ENCODE measurements at places on chromosomes 16 and 17. TPM values are rescaled to one million over a fixed set of nuclear protein-coding genes. Genes with fewer than 3 reads are reported as not detected.

DNA sequence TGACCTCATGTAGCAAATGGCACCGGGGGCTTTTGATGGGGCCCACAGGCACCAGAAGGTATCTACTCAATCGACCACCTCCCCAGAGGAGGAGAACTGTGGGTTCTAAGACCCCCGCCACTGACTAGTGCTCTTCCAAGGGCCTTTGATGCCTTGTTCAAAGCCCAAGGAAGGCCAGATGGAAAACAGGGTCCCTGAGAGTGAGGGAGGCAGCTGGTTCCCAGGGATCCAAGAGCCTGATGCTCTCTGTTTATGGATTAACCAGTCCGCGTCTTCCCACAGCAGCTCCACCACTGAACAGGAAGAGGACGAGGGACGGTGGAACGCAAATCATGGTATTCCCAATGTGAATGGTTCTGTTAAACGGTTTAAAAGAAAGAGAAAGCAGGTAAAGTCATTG lies 7.6 kb downstream of the PHB1 start:
- H3K4me1 ChIP-seq = peaks cover 36% of the 10 kb centered on the region
- H3K4me3 ChIP-seq = no peak overlapping the region
- DNase-seq = no peak
- H3K36me3 ChIP-seq = peaks cover 29% of the 10 kb centered on the region
- no peak overlapping the region for H3K27ac ChIP-seq
- H3K27me3 ChIP-seq = no peaks in the 10 kb centered on the region

DNA sequence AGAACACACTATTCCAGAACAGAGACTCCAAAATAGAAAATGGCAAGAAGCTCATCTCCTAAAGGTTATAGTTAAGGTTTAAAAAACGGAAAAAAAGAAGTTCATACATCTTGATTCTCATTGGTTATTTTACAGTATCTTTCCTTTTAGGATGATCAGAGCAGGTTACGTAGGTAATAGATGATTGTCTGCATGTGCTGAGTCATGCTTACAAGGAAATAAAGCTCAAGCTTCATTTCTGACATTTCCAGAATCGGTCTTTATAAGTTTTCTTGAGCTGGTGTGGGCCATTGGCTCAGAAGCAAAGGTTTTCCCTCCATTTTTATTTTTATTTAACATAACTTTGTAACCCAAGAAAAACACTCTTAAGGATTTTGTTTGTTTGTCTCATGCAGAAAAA lies 1030.3 kb upstream of the CDH8 start:
- no peaks in the 10 kb centered on the region for H3K36me3 ChIP-seq
- no peaks in the 10 kb centered on the region for H3K4me1 ChIP-seq
- DNase-seq = no peak

GRCh38 chr16:84603140-84603816 lies 14.6 kb downstream of the COTL1 start:
- DNase-seq = no peak
- H3K36me3 ChIP-seq = peaks cover 15% of the 10 kb centered on the region
- H3K27me3 ChIP-seq = no peaks in the 10 kb centered on the region
- H3K4me3 ChIP-seq = no peak overlapping the region
- peaks cover 53% of the 10 kb centered on the region for H3K4me1 ChIP-seq

- H3K4me3 ChIP-seq = no peak overlapping the region
- no peaks in the 10 kb centered on the region for H3K36me3 ChIP-seq
- H3K4me1 ChIP-seq = no peaks in the 10 kb centered on the region
- H3K27me3 ChIP-seq = peaks cover 34% of the 10 kb centered on the region
- DNase-seq = no peak
Measured at GRCh38 chr17:46962374-46962790, 16.7 kb downstream of the RPRML start.

GRCh38 chr16:71600822-71601221 lies 23.9 kb upstream of the TAT start:
- H3K27ac ChIP-seq = no peak overlapping the region
- DNase-seq = no peak
- H3K4me3 ChIP-seq = no peak overlapping the region
- no peaks in the 10 kb centered on the region for H3K4me1 ChIP-seq
- H3K36me3 ChIP-seq = no peaks in the 10 kb centered on the region

DNA sequence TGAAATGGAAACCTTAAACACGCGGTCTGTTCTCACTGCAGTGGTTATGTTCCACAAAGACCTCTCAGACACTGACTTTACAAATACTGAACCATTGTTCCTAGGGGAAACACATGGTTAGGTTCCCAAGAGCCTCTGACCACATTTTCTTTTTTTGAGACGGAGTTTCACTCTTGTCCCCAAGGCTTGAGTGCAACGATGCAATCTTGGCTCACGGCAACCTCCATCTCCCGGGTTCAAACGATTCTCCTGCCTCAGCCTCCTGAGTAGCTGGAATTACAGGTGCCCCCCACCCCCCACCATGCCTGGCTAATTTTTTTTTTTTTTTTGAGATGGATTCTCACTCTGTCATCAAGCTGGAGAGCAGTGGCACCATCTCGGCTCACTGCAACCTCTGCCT lies 179.7 kb downstream of the RBFOX3 start:
- H3K27me3 ChIP-seq = peaks cover 46% of the 10 kb centered on the region
- H3K27ac ChIP-seq = no peak overlapping the region
- H3K4me3 ChIP-seq = no peak overlapping the region

DNA sequence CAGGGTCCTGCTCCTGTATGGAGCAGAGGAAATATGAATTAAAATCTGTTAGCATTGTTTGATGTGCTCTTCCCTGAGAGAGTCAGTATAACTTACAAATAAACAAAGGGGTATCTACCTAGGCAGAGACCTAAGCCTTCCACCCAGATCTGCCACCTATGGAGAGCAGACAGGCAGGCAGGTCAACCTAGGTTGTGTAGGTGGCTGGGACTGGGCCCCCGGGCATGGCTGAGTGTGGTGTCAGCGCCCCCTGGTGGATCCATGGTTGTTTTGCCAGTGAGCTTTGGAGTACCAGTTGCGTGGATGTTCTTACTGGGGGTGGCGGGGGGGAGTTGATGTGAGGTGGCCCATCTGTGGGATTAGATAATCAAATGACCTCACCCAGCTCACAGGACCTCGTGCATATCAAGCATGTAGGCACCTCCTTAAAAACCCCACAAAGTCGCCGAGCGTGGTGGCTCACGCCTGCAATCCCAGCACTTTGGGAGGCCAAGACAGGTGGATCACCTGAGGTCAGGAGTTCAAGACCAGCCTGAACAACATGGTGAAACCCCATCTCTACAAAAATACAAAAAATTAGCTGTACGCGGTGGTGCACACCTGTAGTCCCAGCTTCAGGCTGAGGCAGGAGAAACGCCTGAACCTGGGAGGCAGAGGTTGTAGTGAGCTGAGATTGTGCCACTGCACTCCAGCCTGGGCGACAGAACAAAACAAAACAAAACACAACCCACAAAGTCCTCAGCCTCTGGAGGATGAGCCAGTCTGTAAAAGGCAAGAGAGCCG lies 17.6 kb downstream of the DUS2 start:
- H3K36me3 ChIP-seq = peaks cover 10% of the 10 kb centered on the region
- no peaks in the 10 kb centered on the region for H3K27me3 ChIP-seq
- no peak overlapping the region for H3K4me3 ChIP-seq

DNA sequence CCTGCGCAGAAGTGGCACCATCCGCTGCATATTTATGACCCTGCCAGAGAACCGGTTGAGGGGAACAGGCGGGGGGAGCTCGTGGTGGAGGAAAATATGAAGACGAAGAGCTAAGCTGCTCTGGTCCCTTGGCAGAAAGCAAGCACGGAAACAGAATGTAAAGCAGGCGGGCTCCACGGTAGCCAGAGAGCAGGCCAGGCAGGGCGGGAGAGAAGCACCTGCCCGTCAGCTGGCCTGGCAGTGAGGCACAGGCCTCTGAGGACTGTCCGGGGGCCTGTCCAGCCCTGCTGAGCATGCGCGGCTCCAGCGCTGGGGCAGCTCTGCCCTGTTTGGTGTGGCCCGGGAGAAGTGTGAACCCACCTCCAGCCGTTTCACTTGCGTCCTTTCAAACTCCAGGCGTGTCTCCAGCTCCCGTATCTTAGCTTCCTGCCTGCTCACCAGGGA lies 46.7 kb downstream of the PIPOX start:
- DNase-seq = no peak
- H3K4me3 ChIP-seq = no peak overlapping the region
- peaks cover 16% of the 10 kb centered on the region for H3K36me3 ChIP-seq
- peaks cover 17% of the 10 kb centered on the region for H3K4me1 ChIP-seq
- H3K27ac ChIP-seq = no peak overlapping the region

DNA sequence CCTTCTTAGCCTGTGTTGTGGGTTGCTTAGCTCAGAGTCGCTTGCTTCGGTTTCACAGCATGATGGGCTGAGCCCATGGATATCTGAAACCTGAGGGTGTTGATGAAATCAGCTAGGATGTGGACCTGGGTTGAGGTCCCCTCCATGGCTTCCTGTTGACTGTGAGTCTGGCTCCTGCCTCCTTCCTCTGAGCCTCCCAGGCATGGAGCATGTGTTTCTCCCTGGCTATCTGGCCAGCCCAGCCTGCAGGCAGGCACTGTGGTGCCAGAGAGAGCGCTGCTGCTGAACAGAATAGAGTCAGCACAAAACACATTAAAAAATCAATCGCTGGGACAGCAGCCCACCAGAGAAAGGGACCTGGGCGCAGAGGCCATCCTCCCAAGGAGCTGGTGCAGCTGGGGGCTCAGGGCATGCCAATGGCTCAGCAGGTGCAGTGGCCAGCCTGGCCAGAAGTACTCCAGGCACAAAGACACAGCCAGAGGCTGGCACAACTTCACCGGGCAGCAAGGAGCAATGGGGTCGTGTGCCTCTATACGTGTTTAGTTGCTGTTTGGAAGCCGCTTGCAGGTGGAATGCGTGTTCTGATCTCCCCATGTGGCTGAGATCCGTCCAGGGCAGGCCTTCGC lies 28.3 kb upstream of the GPRC5C start:
- no peak overlapping the region for H3K27ac ChIP-seq
- H3K4me3 ChIP-seq = no peak overlapping the region
- H3K27me3 ChIP-seq = peaks cover 3% of the 10 kb centered on the region
- H3K4me1 ChIP-seq = peaks cover 13% of the 10 kb centered on the region
- H3K36me3 ChIP-seq = no peaks in the 10 kb centered on the region
- DNase-seq = no peak

DNA sequence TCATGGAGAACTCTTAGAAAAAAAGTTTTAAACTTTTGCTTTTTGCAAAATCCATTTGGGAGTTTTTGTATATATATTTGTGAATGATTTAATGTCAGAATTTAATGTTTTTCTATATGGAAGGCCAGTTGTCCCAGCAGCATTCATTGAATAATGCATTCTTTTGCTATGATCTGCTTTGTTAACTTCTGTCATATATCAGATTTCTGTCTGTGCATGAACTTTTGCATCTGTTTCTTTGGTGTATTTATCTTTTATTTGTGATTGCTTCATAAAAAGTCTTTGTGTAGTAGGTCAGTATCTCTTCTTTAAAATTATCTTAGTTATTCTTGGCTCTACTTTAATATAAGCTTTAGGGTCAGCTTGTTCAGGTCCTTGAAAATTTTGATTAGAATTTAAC lies 84.2 kb downstream of the MAP2K4 start:
- no peaks in the 10 kb centered on the region for H3K4me1 ChIP-seq
- no peaks in the 10 kb centered on the region for H3K27me3 ChIP-seq
- peaks cover 16% of the 10 kb centered on the region for H3K36me3 ChIP-seq
- DNase-seq = no peak
- H3K4me3 ChIP-seq = no peak overlapping the region

- no peaks in the 10 kb centered on the region for H3K4me1 ChIP-seq
- H3K4me3 ChIP-seq = no peak overlapping the region
- no peaks in the 10 kb centered on the region for H3K36me3 ChIP-seq
- no peak overlapping the region for H3K27ac ChIP-seq
Measured at GRCh38 chr17:34424814-34425491, 61.9 kb upstream of the CCL1 start.

- no peak overlapping the region for H3K27ac ChIP-seq
- no peaks in the 10 kb centered on the region for H3K27me3 ChIP-seq
- H3K36me3 ChIP-seq = no peaks in the 10 kb centered on the region
- peaks cover 4% of the 10 kb centered on the region for H3K4me1 ChIP-seq
- H3K4me3 ChIP-seq = no peak overlapping the region
Measured at GRCh38 chr16:84334482-84334881, 33.9 kb upstream of the ATP2C2 start.

DNA sequence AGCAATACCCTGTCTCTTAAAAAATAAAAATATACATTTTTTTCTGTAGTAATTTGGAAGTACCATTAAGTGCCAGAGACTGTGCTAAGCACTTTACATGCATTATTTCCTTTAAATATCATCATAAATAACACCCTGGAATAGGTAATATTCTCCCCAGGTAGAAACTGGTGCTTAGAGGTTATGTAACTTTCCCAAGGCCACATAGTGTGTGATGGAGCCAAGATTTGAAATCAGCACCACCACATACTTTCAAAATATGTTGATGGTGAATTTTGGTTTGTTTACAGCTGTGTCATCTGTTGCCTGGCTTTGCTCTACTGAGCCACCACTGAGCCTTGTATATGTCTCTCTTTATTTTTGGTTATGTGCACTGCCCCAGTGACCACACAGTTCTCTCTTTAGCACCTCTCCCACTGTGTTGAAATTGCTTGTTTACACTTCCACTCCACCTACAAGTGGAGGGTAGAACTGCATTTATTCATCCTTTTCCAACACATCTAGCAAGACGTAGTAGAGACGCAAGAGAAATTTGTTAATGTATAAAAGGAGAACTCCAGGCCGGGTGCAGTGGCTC lies 19.0 kb upstream of the NBR1 start:
- peaks cover 16% of the 10 kb centered on the region for H3K36me3 ChIP-seq
- peak; percentile 4 for DNase-seq
- no peak overlapping the region for H3K27ac ChIP-seq
- no peaks in the 10 kb centered on the region for H3K27me3 ChIP-seq

GRCh38 chr17:35894206-35894605 lies 14.0 kb upstream of the CCL5 start:
- no peaks in the 10 kb centered on the region for H3K27me3 ChIP-seq
- H3K36me3 ChIP-seq = no peaks in the 10 kb centered on the region
- peaks cover 30% of the 10 kb centered on the region for H3K4me1 ChIP-seq
- H3K27ac ChIP-seq = no peak overlapping the region
- DNase-seq = no peak

DNA sequence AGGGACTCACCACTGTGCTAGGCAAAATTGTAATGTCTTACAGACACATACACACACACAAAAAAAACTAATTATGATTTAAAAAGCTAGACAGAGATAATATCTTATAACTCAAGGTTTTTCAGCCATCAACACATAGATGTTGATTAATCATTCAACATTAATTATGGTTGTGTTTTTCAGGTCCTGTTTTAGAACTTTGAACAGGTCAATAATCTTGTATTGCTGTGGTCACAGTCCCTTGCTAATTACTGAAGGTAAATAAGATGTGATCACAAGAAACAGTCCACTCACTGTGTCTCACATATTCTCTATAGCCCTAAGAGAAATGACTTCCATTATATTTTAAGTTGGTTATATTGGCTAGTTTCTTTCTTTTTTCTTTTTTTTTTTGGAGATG lies 32.4 kb upstream of the TENT4B start:
- no peak for DNase-seq
- no peaks in the 10 kb centered on the region for H3K4me1 ChIP-seq
- no peak overlapping the region for H3K4me3 ChIP-seq
- H3K27me3 ChIP-seq = no peaks in the 10 kb centered on the region
- no peak overlapping the region for H3K27ac ChIP-seq
- H3K36me3 ChIP-seq = no peaks in the 10 kb centered on the region

GRCh38 chr17:82237746-82238471 lies 9.1 kb downstream of the SLC16A3 start:
- H3K4me1 ChIP-seq = peaks cover 11% of the 10 kb centered on the region
- H3K27ac ChIP-seq = peak overlapping the region; percentile 41
- no peak for DNase-seq

- peak overlapping the region; percentile 21 for H3K27ac ChIP-seq
- H3K27me3 ChIP-seq = no peaks in the 10 kb centered on the region
- no peaks in the 10 kb centered on the region for H3K36me3 ChIP-seq
- no peak for DNase-seq
Measured at GRCh38 chr16:3580251-3580651, 3.0 kb upstream of the NLRC3 start.

CCL5 gene
- total RNA-seq = not detected

KCNG4 gene
- total RNA-seq = 0.12 TPM

EPX gene
- not detected for total RNA-seq

COG4 gene
- 96.8 TPM for total RNA-seq

FGF11 gene
- 21.8 TPM for total RNA-seq

TOX3 gene
- total RNA-seq = 14.7 TPM
